ENCODE measurements at places on chromosomes 16 and 17. TPM values are rescaled to one million over a fixed set of nuclear protein-coding genes. Genes with fewer than 3 reads are reported as not detected.

- DNase-seq = peak; percentile 5
Observed at GRCh38 chr16:57752581-57753447, 17.2 kb downstream of the KATNB1 start.

DNA sequence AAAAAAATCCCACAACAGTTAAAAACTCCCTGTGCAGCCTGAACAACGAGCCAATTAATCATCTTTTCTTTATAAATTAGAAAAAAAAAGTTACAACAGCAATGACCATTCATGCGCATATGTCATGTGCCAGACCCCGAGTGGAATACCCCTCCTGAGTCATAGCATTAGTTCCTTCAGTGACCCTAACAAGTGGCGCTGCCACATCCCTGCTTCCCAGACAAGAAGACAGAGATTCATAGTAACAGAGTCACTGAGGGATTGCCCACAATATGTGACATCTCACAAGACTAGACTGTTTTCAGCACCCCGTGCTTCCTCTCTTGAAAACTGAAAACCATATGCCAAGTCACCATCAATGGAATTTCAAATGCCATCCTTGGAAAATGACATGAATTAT is 7.9 kb downstream of the UMOD start:
- no peak for DNase-seq

Gene FNDC8
- total RNA-seq = not detected

DNA sequence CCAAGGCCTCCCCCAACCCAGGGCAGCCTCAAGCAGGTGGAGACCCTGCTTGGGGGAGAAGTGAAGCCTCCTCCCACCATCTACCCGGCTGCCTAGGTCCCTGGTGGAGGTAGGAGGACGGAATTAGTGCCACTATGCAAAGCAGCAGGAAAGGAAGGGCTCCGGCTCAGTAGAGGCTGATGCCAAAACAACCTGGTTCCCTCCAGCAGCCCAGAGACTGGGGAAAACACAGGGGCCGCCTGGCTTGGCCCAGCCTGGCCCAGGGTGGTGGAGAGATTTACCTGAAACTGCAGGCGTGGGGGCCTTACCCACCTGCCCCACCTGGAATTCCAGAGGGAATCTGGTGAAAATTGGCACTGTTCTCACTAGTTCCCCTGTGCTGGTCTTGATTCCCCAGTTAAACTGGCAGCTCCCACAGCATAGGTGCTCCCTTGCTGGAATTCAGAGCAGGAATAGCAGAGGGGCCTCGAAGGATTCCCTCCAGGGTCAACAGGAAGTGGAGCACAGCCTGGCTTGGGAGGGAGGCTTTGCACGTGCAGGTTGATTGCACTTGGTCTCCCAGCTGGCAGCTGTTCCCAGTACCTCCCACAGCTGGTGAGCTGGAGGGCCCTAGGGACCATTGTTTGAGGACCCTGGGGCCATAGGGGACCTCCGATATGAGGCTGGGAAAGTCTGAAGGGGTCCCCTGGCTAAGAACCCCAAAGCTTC is 4.5 kb downstream of the CD79B start:
- no peak for DNase-seq

DNA sequence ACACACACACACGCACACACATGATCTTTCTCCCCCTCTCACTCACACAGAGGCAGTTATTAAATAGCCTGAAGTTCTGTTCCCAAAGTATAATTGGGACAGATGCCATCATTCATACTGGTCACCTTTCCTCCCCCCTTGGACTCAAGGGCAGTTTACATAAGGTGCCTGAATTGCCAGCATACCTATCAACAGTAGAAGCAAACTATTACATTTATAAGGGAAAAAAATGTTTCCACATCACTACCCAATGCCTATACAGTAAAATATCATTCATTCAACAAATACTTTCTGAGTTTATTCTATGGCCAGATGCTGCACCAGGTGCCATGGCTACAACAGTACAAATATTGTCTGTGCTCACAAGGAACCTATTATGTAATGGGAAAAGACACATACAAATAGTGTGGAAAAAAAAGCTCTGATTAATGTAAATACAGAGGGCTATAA is 6.3 kb downstream of the CNTD1 start:
- DNase-seq = peak; percentile 79

Gene CNTNAP4
- not detected for total RNA-seq

Gene TBC1D28
- total RNA-seq = not detected

DNA sequence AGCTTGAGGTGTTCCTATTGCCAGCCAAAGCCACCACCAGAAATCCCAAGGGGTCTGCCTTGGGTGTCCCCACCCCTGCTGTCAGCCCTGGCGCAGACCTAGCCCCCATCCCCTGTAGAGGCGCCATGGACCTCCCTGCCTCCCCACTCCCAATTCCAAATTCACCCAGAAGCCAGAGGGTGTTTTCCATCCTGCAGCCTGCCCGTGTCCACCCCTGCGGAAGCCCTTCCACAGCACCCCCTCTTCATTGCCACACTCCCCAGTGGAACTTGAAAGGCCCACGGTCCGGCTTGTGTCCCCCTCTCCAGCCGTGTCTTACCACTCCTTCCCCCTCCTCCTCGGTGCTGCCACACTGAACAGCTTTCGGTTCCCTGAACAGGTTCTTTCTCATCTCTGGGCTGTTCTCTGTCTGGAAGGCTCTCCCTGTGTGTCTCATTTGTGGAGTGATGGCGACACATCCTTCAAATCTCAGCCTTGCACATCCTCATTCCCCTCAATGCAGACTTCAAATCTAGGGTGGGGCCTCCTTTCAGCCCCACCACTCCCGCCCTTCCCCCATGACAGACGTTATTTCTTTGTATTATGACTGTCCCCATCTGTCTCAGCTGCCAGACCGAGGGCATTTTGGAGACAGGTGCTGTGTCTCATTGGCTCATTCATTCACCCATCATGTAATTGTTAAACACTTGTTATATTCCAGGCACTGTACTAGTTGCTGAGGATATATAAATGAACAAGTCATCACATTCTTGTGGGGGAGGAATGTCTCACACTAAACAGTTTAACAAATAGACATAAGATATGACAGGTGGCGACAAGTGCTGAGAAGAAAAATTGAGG is 36.3 kb downstream of the ADGRG5 start:
- DNase-seq = no peak

DNA sequence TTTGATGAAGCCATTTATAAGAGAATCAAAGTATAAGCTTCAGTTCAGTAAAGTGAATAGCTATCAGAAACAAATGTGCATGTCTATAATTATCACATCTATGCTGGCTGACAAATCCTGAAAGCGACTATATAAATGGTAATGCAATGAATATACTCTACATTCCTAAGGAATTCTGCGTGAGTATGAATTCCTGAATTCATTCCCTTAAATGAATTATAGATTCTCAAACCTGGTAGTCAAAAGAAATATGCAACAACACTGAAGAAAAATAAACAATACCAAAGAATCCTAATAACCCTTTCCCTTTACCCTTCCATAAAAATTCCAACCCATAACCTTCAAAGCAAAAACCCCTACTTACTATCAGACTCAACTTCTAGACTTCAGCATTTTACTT is 416.6 kb upstream of the PMFBP1 start:
- no peak for DNase-seq

GRCh38 chr17:67558740-67559380 is 158.9 kb upstream of the NOL11 start:
- peak; percentile 45 for DNase-seq

Gene OR1A1
- total RNA-seq = not detected

GRCh38 chr16:86827521-86827920 is 249.2 kb downstream of the FOXL1 start:
- DNase-seq = no peak

DNA sequence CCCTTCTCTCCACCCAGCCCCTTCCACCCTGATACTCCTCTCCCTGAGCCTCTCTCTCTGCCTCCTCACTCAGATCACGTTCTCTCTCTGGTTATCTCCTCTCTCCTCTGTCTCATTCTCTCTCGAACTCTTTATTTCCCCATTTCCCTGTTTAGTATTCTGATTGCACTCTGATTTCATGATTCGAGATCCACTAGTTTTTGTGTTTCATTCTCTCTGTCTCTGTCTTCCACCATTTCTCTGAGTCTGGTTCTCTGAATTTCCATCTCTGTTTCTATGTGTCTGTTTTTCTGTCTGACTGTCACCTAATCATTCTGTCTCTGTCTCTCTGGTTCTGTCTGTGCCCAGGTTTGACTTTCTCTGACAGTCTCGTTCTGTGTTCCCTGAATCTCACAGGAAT is 2.0 kb downstream of the SEZ6L2 start:
- no peak for DNase-seq

GRCh38 chr17:1577583-1578013 is 15.0 kb upstream of the PITPNA start:
- DNase-seq = no peak

GRCh38 chr17:67994817-67995569 is 1.3 kb downstream of the C17orf58 start:
- DNase-seq = peak; percentile 37

Gene NOTUM
- total RNA-seq = 0.33 TPM

GRCh38 chr17:33966410-33967059 is 288.6 kb upstream of the CCL2 start:
- no peak for DNase-seq

Gene PEX12
- total RNA-seq = 3.0 TPM

Data from body of pancreas (tissue), 4 donors.